ENCODE measurements at places on chromosomes 4 and X. TPM values are rescaled to one million over a fixed set of nuclear protein-coding genes. Genes with fewer than 3 reads are reported as not detected.

Gene SSX1
- not detected for total RNA-seq

Gene GALNTL6
- total RNA-seq, result 2.6 TPM

DNA sequence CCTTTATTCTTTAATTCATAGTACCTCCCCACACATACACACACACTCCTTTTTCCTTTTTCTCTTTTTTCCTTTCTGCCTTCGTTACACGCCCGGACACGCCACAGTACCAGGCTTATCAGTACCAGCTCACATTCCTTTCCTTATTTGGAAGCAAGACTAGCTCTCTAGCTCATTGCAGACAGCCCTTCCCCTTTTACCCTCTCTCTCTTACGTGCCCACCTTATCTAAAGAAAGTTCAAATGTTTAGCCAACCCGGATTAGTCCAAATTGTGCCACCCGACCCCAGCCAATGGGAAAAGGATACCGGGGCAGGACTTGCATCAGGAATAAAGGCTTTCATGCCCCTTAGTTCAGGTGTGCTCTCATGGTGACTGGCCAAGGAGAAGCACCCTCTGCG is 194.7 kb upstream of the VCX3A start:
- DNase-seq, result no peak

DNA sequence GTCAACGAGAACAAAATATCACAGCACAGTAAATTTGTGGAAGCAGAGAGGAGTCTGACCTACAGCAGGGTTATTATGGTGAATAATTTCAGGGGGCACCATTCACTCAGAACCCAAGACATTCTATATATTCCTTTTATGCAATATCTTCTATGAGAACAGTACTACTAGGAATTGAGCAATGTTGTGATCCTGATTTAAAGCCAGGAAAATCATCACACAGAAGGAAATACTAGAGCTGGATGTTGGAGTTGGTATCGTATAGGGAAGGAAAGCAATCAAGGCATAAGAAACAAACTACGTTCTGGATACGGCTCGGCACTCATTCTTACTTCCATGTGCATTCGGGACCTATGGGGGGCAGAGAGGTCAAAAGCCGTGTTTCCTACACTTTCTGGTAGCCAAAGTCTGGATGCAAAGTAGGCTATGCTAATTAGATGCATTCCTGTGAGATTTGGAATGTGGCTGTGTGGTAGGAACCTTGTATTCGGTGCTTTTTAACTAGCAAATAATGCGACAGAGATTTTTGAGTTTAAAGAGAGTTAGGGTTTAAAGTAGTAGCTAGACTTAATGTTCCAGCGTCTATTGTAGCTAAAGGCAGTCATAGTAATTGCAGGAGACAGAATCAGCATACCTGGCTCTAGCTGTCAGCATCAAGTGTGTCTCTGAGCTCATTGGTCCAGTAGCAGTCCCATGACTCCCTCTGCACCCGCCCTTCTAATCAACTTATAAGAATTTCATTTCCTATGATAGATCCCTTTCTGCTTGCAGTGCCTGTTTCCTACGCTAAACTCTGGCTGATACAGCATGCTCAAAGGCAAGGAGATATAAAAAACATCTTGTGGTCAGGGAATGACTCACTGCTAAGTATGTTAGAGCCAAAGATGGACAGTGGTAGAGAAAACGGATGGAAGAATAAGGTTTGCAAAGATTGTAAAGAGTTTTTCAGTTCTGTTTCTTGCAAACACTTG is 43.3 kb upstream of the PDGFC start:
- DNase-seq, result no peak

GRCh38 chr4:121168446-121169281 is 4.5 kb upstream of the TNIP3 start:
- no peak for DNase-seq

DNA sequence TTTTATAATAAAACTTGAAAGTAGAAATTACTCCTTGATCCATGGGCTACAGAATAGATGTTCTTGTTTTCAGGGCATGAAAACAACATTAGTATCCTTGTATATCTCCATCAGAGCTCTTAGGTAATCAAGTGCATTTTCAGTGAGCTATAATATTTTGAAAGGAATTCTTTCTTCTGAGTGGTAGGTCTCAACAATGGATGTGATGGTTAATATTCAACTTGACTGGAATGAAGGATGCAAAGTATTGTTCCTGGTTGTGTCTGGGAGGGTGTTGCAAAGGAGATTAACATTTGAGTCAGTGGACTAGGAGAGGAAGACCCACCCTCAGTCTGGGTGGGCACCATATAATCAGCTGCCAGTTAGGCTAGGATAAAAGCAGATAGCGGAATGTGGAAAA is 100.1 kb downstream of the LCORL start:
- DNase-seq, result no peak

- DNase-seq, result no peak
Observed at GRCh38 chrX:70386235-70386634, 36.9 kb upstream of the GDPD2 start.

- no peak for DNase-seq
Observed at GRCh38 chrX:38468563-38469157, 92.7 kb upstream of the TSPAN7 start.

DNA sequence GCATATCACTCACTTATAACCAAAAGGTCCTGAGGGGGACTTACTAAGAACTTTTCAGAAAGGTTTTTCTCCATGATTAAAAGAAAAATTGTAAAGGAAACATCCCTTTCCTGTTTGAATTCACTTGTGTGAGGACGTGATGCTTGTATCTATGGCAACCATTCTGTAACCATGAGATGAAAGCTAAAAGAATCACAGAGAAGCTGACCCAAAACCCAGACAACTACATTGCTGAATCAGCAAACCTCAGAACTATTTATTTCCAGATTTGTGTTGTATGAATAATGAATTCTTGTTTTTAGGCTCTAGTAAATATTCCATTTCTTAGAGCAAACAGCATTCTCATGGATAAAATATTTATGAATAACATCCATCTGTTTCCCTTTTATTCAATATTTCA is 91.2 kb downstream of the RCHY1 start:
- no peak for DNase-seq

DNA sequence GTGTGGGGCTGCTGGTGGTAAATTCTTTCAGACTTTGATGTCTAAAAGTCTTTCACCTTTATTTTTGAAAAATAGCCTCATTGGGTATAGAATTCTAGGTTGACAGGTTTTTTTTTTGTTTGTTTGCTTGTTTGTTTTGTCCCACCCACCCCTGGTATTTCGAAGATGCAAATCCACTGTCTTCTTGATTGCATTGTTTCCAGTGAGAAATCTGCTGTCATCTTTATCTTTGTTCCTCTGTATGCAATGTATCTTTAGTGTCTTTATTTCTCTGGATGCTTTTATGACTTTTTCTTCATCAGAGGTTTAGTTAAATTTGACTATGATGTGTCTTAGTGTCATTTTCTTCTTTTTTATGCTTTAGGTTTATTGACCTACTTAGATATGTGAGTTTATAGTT is 21.3 kb upstream of the HCCS start:
- DNase-seq, result no peak
